ENCODE measurements at places on chromosomes 5 and 9.

GRCh38 chr5:143920772-143921171 lies 108.8 kb downstream of the HMHB1 start:
- DNase-seq: no peak

DNA sequence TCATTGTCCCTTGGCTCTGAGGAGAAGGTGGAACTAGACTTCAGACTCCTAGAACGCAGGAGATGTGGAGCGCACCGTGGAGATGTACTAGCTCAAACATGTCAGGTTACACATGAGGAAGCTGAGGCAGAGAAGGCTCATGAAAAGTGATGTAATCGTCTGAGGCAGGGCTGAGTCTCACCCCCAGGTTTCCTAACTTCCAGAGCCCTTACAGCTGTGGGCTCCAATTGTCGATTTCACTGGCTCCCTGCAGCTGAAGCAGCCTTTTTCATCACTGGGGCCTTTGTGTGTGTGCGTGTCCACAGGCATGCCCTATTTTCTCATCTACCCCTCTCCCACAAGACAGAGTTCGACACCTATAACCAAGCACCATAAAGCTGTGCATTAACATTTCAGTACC lies 370.6 kb downstream of the NTRK2 start:
- DNase-seq: no peak

DNA sequence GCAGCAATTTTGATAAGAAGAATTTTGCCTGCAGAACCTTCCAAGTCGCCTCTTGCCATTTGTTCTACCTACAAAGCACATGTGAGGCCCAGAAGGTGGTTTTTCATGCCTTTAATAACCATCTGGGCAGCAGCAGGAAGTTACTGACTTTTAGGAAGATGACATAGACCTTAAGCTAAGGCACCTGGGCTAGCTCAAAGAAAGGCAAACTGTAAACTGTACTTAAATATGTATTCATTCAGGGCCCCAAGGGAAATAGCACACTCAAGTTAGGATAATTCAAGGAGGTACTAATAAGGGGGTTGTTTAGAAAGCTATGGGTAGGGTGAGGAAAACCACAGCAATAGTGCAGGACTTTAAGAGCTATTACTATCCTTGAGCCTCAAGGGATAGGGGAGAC lies 57.3 kb upstream of the HSPB3 start:
- no peak for DNase-seq

DNA sequence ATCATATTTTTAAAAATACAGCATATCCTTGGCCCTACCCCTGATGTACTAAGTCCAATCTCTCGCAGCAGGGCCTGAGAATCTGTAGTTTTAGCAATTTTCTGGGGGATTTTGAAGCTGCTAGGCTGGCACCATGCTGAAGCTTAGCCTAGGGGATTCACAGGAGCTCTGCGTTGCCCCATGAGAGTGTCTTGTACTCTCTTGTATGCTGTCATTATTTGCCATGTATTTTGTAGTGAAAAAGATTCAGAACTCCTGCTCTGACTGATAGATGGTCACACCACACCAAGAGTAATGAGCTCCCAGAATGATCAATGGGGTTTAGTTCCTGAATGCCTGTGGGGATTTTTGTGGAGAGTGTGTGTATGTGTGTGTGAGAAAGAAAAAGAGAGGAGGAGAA lies 20.7 kb upstream of the TRMT10B start:
- DNase-seq: no peak

GRCh38 chr9:119370816-119371215 lies 1.6 kb upstream of the BRINP1 start:
- DNase-seq: no peak

DNA sequence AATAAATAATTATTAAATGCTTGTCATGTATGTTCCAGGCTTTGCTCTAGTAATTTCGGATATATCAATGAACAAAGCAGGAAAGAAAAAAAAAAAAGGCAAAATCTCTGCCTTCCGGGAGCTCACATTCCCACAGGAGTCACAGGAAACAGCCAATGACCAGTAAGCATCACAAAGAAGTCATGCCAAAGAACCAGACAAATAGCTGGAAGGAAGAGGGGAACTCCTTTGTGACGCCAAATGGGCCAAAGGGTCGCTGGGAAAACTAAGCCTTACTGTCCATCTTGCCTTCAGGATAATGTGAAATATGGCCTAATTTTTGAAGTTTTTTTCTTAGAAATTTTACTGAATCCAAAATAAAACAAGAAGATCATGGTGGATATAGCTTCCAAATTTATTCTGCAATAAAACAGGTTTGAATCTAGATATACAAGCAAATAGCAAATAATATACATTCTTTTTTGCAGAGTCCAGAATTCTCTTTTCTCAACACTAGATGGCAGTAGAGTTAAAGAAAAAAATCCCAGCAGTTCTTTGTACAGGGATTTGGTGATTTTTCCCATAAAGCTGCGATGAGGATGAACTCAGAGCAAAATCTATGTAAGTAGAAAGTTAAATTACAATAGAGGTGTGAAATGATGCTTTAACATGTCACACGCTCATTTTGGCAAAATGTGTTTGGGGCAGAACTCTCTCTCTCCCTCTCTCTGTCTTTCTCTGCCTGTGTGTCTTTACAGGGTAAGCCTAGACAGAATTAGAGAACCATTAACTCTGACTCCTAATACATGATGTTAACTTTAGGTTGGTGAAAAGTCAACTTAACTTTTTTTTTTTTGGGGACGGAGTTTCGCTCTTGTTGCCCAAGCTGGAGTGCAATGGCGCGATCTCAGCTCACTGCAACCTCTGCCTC lies 60.0 kb upstream of the TUT7 start:
- DNase-seq: no peak

DNA sequence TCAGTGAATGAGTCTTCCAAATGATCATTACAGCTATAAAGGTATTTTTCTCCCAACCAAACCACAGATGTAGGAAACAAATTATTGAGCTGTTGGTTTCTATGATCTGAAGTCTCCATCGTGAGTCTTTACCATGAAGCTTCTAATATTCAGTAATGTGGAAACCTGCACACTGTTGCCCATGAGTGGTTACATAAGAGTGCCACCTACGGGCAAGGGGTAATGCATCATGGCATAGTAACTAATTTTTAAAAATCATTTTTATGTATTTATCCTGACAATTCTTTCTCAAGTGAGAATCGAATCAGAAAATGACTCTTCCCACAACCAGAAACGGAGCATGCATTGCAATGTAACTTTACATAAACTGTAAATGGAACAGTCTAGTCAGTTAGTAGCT lies 282.5 kb upstream of the SMARCA2 start:
- no peak for DNase-seq

DNA sequence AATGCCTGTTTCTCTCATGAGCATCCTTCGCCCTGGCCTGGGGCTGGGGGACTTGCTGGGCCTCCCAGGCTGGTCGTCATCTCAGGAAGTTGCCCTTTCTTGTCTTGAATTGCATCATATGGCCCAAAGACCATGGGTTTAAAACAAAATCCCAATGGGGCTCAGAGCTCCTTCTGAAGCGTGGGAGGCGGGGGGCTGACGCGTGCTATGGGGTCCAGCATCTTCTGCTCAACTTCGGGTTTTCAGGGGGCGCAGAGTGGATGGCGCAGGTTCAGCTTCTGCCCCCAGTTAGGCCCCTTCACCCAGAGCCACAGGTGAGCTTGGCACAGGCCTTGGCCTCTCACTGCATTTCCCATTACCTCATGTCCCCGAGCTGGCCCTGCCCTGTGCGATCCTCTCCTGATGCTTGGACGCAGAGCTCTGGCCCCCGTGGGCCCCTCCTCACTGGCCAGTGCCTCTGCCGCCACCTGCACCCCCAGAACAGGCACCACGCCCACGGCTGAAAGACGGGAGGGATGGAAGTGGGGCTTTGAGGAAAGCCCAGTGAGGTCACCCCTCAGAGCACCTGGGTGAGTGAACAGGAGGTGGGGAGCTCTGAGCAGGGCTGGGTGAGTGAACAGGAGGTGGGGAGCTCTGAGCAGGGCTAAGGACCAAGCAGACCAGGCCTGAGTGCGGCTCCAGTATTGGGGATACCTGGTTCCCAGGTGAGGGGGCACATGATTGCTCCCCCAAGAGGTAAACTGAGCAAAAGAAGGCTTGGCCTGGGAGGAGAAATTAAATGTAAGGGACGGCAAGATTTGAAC lies 56.0 kb downstream of the TRIP13 start:
- no peak for DNase-seq

DNA sequence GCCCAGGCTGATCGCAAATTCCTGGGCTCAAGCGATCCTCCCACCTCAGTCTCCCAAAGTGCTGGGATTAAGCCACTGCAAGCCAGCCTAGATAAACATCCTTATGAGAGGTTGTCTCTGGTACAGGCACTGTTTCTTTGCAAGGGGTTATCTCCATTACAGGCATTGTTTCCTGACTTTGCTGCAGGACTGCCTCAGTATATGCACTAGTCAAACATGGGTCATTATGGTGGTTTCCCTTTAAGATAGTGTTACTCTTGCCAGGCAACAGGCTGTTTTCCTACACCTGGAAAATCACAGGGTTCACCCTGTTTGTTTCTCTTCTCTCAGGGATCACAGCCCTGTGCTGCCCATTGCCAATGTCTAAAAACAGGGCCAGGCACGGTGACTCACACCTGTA lies 7.8 kb upstream of the CLTB start:
- no peak for DNase-seq

DNA sequence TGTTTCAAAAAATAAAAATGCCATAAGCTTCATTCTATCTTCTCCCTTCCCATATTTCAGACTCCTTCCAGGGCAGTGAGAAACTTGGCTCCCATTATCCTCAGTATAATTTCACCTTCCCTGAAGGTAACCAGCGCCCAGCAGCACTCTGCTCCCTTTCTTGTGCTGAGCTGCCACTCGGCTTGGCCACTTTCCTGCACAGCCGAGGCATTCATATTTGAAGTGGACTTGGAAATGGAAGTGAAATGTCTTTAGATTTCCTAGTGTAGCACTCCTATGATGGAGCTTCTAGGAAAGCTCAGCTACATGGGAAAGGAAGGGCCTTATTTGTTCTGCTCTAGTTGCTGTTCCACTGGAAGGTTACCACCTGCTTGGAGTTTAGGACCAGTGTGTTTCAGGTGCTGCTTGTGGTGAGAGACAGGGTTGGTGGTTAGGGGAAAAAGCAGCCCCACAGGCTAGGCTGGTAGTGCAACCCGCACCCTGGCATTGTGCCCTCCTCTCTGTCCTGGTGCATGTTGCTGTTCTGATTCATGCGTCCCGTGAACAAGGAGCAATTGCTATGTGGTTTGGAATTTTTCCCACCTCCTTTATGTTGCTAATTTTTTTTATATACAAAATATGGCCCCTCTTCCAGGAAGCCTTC lies 53.8 kb downstream of the RAD23B start:
- no peak for DNase-seq

GRCh38 chr9:2126331-2126803 lies 111.2 kb downstream of the SMARCA2 start:
- DNase-seq: no peak

DNA sequence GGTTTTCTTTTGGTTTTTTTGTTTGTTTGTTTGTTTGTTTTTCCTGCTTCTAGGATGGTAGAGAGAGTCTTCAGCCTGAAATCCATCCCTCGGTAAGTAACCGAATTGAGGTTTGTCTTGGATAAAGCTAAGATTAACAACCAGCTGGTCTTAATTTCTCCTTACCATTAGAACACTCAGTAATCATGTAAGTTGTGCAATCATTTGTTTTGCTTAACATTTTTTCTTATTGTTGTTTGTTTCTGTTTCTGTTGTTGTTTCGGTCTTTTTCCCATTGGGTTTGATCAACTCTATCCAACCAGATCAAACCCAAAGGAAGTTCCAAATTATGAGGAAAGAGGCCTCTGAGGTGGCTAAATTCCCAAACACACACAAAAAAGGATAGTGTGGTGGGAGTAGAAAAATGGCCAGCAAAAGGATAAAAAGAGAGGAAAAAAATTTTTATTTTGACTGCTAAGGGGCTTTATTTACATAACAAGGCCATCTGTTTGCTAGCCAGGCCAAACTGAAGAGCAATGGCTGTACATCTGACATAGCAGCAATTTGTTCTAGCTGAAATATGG lies 49.6 kb upstream of the ANKRD31 start:
- no peak for DNase-seq

GRCh38 chr9:4021621-4022213 lies 278.2 kb downstream of the GLIS3 start:
- DNase-seq: no peak

DNA sequence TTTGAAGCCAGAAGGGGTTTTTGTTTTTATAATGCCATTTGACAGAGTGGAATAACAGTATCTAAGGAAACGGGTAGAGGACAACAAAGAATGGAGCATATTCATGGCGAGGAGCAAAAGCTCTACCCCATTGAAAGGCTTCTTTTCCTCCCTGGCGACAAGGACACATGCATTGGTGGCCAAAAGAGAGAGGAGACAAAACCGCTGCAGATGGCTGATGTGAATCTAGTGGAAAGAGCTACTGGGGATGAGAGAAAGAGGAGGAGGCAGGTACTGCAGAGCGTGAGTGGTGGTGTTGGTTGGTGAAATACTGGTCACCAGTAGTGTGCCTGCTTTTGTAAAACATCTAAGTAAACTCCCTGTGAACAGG lies 491 bp downstream of the APC start:
- DNase-seq: no peak

DNA sequence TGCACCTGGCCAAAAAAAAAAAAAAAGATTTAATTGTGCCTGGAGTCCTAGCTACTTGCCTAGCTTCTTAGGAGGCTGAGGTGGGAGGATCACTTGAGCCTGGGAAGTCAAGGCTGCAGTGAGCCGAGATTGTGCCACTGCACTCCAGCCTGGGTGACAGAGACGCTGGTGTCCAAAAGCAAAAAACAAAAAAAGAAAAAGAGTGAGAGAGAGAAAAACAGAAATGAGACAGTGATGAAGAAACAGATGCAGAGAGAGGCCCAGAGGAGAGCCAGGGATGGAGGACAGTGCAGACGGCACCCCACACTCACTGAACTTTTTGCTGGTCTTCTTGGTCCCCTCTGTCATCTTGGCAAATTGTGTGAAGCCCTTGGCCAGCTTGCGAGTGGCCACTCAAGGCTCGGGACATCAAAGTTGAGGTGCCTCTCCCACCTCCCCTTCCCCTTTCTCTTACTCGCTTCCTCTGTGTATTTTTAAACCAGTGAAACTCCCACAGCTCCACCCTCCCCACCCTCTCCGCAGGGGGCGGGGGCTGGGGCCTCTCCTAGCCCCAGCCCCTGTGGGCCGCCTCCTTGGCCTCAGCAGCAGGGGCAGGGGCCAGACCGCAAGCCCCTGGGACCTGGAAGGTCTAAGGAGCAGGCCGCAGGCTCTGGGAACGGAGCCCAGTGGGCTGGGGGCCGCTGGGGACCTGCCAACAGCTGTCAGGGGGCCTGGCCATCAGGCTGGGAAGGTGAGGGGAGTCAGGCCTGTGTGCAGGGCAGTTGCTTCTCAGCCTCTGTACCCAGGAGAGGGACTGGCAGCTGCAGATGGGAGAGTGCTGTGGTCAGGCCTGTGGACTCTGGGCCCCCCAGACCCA lies at the start of gene SH2D3C:
SH2D3C (minus strand) TSS at position 387 of the 856 bp plus-strand sequence; CDS start at position 348, 39 bp downstream.
- no peak for DNase-seq
